ENCODE measurements at places on chromosomes 3 and 15.

DNA sequence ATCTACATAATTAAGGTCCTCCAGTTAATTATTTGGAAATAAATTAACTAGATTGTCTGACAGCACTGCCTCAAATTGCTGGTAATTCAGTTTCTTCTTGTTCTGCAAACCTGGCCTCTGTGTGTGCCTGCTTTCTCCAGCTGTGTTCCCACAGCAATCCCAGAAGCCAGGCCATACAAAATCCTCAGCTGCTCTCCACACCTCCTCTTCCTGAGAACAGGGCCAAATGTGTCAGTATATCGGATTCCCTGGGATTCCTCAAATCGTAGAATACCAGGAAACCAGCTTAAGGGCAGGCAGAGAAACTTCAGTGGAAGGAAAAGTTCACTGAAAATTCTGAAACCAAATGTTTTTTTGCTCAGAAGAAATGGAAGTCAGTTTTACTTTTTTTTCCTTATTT, 261.4 kb downstream of the ZMAT3 start:
- DNase-seq: no peak

GRCh38 chr3:65377637-65378036, 661.1 kb downstream of the MAGI1 start:
- DNase-seq: no peak

GRCh38 chr3:130741946-130742610, 4.6 kb downstream of the PIK3R4 start:
- no peak for DNase-seq

- no peak for DNase-seq
These were observed 31.6 kb upstream of the ZNF770 start for GRCh38 chr15:35019404-35020327.

GRCh38 chr3:11392014-11392859, 120.0 kb downstream of the ATG7 start:
- no peak for DNase-seq

DNA sequence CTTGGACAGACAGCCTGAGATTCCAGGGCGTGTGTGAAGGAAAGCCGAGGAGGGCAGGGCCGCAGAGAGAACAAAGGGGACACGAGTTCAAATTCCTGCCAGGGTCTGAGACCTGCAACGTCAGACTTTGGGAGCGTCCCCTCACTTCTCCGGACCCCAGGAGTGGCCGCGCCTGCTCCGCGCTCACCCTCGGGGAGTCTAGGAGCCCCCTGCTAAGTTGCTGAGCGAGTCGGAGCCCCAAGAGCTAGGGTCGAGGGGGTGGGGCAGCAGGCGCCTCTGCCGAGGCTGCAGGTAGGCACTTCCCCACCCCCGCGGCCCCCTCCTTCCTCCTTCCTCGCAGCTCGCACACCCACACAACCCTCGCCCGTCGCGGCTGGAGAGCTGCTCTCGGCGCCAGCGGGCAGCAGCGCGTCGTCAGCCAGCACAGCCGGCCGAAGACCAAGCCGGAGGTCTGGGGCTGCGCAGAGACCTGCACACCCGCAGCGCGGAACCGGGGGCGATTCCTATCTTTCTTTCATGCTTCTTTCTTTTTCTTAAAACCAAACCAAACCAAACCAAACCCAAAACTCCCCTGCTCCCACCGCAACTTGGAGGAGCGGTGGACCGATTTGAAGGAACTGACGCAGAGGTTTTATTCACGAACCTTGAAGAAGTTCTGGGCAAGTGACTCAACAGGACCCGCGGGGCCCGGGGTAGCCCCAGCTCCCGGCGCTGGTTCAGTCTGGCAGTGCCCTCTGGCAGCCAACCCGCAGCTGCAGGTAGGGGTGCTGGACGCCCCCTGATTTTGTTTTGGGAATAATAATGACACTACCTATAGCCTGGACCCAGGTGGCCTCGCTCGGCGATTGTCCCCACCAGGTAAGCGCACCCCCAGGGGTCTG, at the start of gene ANKRD34C:
Gene ANKRD34C, plus strand, starts transcription at position 352 of the 881 bp plus-strand sequence. CDS start 10,563 bp downstream, outside the sequence.
- no peak for DNase-seq

- DNase-seq: peak; percentile 43
These were observed 99.5 kb upstream of the FAM98B start for GRCh38 chr15:38354315-38354929.

DNA sequence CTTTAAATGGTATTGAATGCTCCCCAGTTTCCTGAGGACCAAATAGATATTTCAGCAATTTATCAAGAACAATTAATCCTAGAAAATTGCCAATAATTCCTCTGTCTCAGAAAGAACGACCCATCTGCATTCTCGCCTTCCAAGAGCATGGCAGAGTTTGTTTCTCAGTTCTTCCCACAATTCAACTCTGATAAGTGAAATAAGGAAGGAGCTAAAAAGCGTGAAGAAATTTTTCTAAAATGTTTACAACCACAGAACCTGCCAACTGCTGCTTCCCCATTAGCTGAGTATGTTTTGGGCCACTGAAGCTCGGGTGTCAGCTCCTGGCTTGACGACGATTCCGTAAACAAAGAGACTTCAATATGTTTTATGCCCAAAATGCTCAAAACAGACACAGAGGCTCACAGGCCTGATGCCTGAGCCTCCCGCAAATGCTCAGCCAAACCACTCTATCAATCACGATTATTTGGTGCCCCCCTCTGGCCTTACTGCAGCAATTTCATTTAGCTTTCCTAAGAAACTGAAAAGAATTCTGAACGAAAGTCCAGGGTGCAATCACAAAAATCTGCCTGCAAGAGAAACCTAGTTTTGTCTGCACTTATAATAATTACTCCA, 259.2 kb upstream of the CCDC54 start:
- no peak for DNase-seq

- DNase-seq: no peak
These were observed 476.8 kb downstream of the NTRK3 start for GRCh38 chr15:87779746-87780145.

- peak; percentile 97 for DNase-seq
These were observed at the start of gene NPHP3 for GRCh38 chr3:132722165-132723023. Gene NPHP3 (minus strand): TSS chr3:132722409. CDS start chr3:132722355, 54 bp downstream.

DNA sequence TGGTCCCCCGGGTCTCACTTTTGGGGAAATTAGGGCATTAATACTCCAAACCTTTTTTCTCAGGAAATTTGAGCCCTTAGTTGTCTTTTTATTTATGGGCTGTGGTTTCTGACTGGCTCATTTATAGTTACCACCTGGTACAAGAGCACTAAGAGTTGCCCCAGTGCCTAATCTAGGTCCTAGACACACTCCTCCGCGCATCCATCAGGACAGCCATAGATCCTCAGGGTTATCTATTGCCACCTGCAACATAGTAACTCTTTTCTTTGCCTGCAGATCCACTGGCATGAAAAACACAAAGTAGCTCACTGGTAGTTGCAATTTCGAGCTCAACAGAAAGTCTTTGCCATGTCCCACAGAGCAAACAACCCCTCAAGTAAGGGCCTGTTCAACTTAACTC, 576.4 kb upstream of the ROBO2 start:
- no peak for DNase-seq

GRCh38 chr3:191105418-191105817, 93.6 kb upstream of the OSTN start:
- DNase-seq: no peak

- DNase-seq: no peak
These were observed 8.6 kb downstream of the MAPKAPK3 start for GRCh38 chr3:50625231-50626182.

- no peak for DNase-seq
These were observed 110.1 kb downstream of the MAP2K5 start for GRCh38 chr15:67652586-67652985.

DNA sequence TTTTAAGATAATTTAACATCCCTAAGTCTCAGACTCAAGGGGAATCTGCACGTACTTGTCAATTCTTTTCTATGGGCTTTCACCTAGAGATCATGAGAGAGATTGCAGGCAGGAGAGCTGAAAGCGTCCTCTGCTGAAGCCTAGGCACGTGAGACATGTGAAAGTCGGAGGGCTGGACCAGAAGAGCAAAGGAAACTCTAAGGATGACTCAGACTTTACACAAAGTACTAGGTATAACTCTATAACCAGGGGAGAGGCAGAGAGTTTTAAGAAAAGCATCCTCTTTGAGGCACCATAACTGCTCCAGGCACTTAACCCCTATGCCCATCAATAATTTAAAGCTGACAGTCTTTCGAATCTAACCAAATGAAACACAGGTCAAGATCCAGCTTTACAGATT, 436.6 kb downstream of the VGLL3 start:
- no peak for DNase-seq

DNA sequence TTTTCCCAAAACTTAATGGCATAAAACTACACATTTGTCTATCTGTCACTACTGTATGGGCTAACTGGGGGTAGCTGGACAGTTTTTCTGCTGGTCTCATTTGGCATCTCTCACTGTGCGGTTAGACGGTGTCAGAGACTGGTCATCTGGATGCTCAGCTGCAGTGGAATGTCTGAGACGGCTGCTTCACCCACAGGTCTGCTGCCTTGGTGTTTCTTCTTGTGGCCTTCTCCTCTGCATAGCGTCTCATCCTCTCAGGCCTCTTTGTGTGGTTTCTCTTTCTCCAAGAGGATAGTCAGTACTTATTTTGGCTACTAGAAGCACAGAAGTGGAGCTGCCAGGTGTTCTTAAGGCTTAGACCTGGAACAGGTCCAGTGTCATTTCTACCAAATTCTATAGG, 35.9 kb upstream of the GOLGA6L9 start:
- DNase-seq: no peak

- no peak for DNase-seq
These were observed 51.8 kb upstream of the NUDT16 start for GRCh38 chr3:131329774-131330173.

GRCh38 chr15:29031502-29032228, 145.9 kb downstream of the APBA2 start:
- DNase-seq: no peak

DNA sequence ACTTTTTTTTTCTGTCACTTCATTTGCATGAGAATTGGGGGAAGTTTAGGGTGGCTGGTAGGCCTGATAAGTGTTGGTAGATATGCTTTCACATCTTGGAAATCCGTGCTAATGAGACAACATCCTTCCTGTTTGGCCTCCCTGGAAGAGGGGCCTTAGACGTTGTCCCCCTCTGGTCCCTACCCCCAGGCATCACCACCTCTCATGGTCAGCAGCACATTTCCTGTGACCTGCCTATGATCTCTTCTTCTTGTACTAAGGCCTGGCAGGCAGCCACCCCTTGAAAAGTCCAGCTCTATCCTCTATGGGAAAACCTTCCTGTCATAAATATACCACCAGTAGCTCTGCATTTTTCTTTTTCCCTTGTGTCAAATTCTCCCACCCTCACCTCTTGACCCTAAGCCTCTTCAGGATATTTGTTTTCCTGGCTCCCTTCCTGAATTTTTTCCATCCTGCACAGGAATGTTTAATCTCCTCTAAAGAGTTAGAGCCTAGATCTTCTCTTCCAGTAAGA, 107.8 kb downstream of the SNRK start:
- peak; percentile 78 for DNase-seq

- no peak for DNase-seq
These were observed 254.7 kb downstream of the PLOD2 start for GRCh38 chr3:145906301-145906700.

- no peak for DNase-seq
These were observed 23.5 kb downstream of the ZXDC start for GRCh38 chr3:126452213-126452612.

DNA sequence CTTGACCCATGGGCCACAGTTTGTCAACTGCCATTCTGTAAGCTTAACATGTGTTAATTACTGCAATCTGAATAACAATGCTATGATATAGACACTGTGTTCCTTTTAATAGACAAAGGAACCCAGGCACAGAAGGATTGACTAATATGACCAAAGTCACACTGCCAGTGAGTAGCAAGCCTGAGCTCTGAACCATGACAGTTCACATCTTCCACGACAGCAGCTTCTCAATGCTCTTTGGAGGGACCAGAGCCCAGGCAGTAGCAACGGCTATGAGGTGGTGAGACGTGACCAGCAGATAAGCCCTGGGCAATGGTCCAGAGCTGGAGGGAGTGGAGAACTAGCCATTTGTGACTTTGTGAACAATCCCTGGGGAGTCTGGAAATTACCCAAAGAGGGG, 19.4 kb downstream of the CA12 start:
- DNase-seq: peak; percentile 63

GRCh38 chr3:24968036-24968435, 460.0 kb upstream of the RARB start:
- DNase-seq: no peak

- no peak for DNase-seq
These were observed 29.7 kb downstream of the LRCH3 start for GRCh38 chr3:197820550-197821335.

DNA sequence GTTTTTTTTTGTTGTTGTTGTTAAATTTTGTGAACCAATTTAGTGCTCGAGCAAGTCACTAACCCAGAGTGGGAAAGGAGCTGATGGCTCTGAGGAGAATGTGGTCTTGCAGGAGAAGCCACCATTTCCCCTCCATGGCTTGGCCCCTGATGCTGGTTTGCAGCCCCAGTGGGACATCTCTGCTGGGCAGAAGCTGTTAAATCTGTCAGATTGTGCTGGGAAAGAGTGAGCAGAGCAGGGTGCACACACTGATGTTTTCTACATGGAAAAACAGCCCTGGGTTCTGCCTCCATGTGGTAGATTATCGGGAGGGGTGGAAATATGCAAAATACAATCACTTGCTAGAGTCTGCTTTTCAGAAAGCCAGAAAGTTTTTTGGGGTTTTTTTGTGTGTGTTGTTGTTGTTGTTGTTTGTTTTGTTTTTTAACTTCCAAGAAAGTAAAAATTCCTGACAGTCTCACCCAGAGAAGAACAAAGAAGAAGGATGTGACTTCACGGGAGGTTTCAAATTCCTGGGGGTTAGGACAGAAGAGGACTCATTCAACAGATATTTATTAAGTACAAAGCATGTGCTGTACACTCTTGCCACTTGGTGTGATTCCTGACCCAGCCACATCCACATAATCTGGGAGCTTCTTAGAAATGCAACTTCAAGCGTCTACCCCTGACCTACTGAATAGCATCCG, 133.7 kb downstream of the FOXB1 start:
- DNase-seq: no peak

DNA sequence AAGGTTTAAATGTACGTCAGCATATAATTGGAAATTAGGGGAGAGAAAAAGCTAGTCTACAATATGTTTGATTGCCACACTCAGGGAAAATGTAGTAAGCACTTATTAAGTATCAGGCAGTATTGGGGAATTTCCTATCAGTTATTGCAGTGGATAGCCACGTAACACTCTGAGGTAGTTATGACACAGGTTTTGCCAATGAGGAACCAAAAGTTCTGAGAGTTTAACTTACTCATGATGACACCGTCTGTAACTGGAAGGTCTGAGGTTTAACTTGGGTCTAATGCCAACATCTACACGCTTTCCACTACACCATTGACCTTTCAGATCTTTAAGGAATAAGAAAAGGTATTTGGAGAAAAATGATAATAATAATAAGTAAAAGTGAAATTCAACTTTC, 89.5 kb downstream of the ZMAT3 start:
- DNase-seq: no peak

Measured in left ventricle myocardium superior (tissue), 1 donor.